ENCODE measurements at places on chromosomes 3 and 15.
A peak's percentile ranks its signal among the peaks of the same experiment; 100 is the strongest.

DNA sequence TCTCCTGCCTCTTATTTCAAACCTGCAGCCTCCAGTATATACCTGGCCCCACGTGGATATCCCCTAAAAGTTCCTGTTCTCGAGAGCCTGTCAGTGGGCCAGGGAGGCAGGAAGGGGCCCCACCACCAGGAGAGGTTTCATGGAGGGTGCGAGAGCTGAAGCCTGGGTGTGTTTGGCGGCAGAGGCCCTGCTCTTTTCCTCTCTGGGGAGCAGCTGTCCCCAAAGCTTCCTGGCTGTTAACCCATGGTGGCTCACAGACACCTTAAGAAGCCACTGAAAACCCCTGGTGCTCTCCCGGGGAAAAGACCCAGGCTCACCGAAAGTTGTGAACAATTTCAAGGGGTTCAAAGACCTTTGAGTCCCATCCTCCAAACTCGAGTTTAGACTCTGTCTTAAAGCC is 1.1 kb downstream of the PRRT3 start:
- no peak for DNase-seq

DNA sequence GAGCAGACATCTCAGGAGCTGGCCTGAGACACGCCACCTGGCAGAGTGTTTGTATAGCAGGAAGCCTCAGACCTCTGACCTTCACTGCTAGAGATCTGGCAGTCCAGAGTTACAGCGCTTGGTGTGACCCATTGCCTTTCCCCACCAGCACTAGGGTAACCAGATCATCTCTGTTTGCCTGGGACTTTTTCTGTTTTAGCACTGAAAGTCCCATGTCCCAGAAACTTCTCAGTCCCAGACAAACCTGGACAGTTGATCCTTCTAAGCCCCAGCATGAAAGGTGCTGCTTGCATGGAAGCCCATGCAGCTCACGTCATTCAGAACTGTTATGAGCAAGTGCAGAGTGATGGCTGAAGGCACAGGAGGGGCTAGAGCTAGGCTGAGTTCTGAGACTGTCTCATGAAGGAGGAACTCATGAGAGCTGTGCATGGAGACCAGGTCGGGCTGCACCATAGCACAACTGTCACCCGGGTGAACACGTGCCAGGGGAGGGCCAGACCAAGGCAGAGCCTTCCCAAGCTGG is 18.2 kb upstream of the AHSG start:
- no peak for DNase-seq

DNA sequence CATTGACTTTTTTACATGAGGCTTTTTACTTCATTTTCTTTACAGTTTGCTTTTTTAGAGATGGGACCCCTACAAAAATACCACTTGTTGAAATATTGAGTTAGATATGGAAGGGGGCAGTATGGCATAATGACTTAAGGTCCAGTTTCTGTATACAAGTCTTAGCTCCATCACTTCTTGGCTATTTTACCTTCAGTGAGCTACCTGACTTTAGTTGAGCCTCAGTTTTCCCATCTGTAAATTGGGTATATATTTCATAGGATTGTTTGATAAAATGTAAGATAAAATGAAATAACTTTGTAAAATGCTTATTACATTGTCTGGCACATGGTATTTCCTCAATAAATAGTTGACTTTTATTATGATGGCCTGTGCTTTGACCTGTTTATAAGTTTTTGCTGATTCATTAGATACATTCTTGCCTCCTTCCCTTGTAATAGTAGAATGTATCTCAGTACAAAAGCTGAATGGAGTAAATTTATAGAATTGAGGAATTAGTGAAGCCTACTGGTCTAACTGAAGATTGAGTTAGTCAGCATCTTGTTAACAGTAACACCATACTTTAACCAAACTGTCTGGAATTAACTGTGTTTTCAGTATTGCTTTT is 27.6 kb downstream of the TBC1D23 start:
- no peak for DNase-seq

GRCh38 chr3:3295586-3295985 is 116.1 kb upstream of the CRBN start:
- DNase-seq, result no peak

DNA sequence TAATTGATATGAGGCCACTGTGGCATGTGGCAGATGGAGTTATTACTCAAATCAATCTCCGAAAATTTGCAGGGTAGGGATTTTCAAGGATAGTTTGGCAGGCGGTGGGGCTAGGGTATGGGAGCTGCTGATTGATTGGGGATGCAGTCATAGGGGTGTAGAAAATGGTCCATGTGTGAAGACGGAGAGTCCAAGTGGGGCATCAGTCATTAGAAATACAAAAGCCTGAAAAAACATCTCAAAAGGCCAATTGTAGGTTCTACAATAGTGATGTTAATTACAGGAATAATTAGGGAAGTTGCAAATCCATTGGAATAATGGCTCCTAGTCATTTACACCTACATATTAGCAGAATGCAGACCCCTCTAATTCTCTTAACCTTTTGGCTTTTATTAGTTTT is 4.9 kb downstream of the LEKR1 start:
- no peak for DNase-seq

DNA sequence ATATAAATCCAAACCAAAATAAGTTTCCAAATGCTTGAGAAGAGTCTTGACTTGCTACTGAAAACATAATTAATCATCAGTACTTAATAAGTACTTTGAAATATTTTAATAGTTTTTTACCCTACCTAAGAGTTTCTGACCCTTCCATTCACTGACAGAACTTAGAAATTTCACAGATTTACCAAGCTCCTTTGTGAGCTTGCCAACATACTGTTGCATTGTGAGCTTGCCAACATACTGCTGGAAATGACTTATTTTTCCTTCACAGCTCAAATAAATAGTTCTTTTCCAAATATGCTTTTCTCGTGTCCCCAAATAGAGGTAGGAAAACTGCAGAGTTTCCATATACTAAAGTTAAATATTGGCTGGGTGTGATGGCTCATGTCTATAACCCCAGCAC is 9.6 kb upstream of the AADAC start:
- DNase-seq, result no peak

GRCh38 chr3:155210736-155211135 is 82.7 kb downstream of the STRIT1 start:
- DNase-seq, result no peak

DNA sequence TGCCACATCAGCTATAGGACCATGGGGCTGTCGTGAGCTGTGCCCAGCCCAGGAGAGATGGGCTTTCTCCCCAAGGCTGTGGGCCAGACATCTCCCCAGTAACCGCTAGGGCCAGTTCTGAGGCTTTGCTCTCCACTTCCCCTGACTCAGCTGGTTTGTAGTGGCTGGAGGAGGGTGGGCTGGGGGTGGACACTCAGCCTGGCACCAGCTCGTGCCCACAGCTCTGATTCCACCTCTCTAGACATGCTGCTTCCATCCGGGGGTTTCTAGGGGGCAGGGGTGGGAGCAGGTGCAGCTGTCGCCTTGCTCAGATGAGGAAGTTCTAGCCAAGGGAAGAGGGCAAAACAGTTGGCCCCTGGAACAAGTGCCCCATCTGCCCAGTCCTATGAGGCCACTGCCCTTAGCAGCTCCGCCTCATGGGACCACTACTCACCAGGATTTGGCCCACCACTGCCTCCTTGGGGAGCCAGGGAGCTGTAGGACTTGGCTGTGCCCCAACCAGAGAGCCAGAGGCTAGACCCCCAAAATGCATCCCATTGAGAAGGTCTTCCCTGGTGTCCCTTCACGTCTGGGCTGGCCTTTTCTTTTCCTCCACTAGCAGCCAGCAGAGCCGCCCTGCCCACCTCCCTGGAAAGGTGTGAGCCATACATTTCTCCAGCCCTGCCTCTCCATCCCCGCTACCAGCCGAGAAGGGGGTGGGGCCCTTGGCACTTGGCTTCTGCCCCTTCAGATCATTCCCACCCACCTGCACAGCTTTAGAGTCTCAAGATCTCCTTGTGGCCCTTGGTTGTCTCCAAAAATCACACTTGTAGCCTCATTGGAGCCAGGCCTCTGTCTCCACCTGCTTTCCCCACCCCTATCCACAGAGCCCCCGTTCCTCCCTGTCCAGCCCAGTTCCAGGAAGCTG is 9.9 kb downstream of the GLYCTK start:
- DNase-seq, result no peak

GRCh38 chr3:11607816-11608215 is 35.9 kb downstream of the VGLL4 start:
- no peak for DNase-seq

- DNase-seq, result no peak
These were observed 778.5 kb downstream of the MECOM start for GRCh38 chr3:168885028-168885427.

DNA sequence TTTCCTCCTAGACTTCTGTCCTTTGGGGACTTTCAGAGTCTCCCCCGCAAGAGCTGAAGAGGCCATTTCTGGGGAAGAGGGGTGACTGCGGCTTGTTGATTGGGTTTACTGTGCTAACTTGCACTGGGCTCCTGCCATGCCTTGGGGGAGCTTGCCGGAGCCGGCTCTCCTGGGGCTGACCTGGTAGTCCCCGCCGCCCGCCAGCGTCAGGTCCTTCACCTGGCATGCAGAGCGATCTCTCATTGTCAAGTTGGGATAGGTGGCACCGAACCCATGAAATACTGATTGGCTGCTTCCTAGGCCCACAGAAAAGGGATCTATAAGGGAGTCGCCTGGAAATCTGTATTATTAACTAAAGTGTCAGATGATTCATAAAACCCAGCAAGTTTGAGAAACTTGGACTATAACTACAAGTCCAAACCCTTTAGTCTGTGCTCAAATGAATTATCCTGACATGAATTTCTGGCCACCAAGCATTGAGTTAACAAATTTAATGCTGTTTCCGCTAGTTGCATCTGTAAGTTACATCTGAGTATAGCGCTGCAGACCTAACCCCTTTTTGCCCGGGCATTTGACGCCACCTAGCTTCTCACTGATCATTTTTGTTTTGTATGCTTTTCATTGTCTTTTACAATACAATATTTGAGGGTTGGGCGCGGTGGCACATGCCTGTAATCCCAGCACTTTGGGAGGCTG is 607 bp upstream of the IMP3 start:
- no peak for DNase-seq

GRCh38 chr3:52681596-52681995 is 4.1 kb downstream of the PBRM1 start:
- no peak for DNase-seq

GRCh38 chr15:51603002-51603401 is 19.6 kb downstream of the DMXL2 start:
- no peak for DNase-seq

DNA sequence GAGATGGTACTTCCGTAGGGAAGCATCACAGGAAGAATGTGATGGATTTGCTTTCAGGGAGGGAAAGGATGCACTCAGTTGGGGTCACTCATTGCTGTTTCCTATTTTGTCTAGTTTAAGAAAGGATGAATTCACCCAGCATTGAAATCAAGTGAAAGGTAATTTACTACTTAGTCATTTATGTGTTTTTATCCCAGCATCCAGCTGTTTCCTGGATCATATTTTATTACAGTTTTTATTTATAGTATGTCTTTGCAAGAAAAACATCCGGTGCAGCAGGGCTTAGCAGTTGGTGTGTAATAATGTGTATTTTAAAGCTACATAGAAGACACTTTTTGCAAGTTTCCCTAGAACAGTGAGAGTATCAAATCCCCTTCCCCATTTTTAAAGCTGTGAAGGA is 37.4 kb upstream of the GOLGA8B start:
- no peak for DNase-seq

- no peak for DNase-seq
These were observed 5.5 kb downstream of the AP3S2 start for GRCh38 chr15:89888214-89888804.

DNA sequence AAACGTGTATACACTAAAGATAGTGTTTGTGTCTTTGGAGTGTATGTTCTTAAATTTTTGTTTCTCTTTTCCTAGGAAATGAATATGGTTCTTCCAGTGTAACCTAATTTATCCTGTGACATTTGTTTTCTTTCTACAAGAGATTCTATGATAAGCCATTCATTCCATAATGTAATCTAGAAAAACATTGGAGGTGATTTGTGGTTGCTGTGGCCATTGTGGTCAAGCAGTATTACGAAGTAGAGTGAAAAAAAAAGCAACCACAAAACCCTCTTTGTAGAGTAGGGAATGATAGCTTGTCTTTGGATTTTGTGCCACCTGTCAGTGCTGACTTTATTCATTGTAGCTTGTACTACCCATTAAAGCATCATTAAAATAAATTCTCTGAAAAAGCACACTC is 1209.6 kb downstream of the ZPLD1 start:
- no peak for DNase-seq

GRCh38 chr3:113556946-113557335 is 24.6 kb downstream of the SIDT1 start:
- DNase-seq, result no peak

DNA sequence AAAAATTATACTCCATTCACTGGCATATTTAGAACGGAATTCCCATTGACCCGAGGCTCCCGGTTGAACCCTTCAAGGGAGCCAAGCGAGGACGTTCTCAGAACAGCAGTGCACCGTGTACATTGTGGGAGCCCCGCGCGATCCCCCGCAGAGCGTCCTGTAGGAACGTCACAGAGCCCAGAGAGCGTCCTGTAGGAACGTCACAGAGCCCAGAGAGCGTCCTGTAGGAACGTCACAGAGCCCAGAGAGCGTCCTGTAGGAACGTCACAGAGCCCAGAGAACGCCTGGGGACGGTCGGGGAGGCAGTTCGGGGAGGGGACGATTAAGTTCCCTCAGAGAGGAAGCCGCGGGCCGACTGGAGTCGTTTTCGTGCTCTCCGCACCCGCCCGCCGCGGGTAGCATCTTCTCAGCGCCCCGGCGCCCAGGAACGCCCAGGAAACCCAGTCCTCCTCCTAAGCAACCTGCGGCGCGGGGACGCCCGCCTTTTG is 506 bp upstream of the ATP1B3 start:
- DNase-seq, result peak; percentile 50

- DNase-seq, result no peak
These were observed 20.2 kb downstream of the ATOSA start for GRCh38 chr15:52658955-52659354.

- DNase-seq, result no peak
These were observed 664.4 kb upstream of the CBLB start for GRCh38 chr3:106533093-106533787.
